Skin of body (tissue), 3 donors: ENCODE measurements at places on chromosomes 11 and 22. TPM values are rescaled to one million over a fixed set of nuclear protein-coding genes. Genes with fewer than 3 reads are reported as not detected.
A peak's percentile ranks its signal among the peaks of the same experiment; 100 is the strongest.

DNA sequence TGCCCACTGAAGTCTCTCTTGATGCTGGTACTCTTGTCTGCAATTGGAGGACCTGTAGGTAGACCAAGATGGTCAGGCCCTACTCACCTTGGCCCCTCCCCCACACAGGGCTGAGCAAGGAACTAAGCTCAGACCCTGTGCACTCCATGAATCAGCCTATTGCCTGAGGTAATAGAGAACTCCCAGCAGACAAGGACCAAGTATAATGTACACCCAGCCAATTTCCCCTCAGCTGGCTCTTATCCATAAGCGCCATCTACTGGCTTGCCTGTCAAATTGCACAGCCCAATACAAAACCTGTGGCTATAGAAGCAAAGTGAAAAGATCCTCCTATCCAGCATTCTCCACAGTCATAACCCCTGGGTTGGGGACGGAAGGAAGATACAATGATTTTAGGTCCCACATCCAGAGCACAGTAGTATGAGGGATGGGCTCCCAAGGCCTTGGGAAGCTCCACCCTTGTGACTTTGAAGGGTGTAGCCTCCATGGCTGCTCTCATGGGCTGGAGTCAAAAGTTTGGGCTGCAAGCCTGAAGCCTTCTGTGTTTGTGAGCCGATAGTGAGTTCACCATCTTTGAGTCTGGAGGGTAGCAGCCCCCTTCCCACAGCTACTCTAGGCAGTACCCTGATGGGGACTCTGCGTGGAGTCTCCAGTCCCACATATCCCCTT is 56.0 kb downstream of the GLYATL2 start:
- DNase-seq: peak; percentile 1

The EFCAB6 gene
- total RNA-seq: 2.1 TPM

The OR8H1 gene
- not detected for total RNA-seq

GRCh38 chr11:61039916-61040315 is 62.4 kb upstream of the CD5 start:
- no peak for DNase-seq

The WNT11 gene
- 33.0 TPM for total RNA-seq

The CPT1B gene
- total RNA-seq: 10.3 TPM

GRCh38 chr11:122045181-122045586 is 70.8 kb downstream of the BLID start:
- DNase-seq: no peak

The SLCO2B1 gene
- total RNA-seq: 9.8 TPM

The ZNF280B gene
- 0.59 TPM for total RNA-seq

DNA sequence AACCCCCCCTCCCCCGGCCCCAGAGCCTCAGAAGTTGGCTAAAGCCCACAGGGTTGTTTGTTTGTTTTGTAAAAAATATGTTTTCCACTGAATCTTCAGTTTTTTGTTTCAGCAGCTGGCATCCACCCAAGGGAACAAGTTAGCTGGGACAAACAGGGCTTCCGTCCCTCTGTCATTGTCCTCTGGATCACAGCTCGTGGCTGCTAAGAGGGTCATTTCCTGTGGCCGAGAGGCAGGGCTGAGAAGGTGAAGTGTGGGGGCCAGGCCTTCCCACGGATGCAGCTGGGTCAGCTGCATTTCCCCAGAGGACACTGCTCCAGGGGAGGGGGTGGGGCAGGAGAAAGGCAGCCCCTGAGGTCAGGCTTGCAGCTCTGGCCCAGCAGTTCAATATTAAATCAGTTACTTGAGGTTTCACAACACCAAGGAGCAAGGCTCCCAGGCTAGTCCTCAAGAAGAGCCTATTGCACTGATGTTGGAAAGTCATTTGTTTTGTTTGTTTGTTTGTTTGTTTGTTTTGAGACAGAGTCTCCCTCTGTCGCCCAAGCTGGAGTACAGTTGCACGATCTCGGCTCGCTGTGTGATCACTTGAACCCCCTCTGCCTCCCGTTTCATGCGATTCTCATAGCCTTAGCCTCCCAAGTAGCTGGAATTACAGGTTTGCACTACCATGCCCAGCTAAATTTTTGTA is 34.4 kb upstream of the SMTN start:
- DNase-seq: peak; percentile 77

- DNase-seq: no peak
Measured at GRCh38 chr11:92854952-92855351, 114.5 kb upstream of the MTNR1B start.

The IZUMO1R gene
- not detected for total RNA-seq
